ENCODE measurements at places on chromosomes 5 and 9.

DNA sequence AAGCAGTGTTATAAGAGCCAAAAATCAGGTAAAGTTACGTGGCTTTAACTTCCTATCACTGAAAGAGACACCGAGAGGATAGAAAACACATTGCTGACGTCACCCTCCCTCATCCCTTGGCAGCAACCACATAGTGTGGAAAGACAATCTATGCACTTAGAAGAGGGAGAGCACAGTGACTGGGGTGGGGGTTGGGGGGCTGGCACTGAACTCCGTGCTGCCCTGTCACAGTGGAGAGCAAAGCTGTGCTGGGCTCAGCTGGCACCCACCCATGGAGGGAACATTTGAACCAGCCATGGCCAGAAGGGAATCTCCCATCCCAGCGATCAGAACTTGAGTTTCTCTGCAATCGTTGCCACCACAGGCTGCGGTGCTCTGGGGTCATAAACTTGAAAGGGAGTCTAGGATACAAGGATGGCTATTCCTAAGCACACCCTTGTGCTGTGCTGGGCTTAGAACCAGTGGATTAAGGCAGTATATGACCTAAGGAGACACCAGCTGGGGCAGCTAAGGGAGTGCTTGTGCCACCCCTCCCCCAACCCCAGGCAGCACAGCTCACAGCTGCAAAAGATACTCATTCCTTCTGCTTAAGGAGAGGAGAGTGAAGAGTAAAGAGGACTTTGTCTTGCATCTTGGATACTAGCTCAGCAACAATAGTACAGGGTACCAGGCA is 73.4 kb downstream of the KIAA0825 start:
- DNase-seq, result no peak

DNA sequence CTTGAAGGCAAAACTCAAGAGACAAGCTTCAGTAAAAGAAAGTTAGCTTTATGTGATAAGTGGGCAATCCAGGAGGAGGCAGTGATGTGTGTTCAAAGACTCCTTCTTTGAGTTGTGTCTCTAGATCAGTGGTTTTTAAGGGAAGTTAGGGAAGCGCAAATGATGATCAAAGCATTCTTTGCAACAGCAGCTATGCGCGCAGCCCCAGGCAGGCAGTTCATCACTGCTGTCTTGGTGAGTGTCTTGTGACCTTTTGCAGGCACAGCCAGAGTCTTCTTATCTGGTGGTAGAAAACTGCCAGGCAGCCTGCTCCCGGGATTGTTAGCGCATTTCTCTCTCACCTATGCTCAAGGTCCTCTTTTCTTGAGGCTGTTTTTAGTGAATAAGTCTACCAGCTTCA is 40.3 kb upstream of the CLK4 start:
- no peak for DNase-seq

GRCh38 chr9:69584759-69585158 is 87.4 kb downstream of the APBA1 start:
- no peak for DNase-seq

GRCh38 chr9:132957805-132958204 is 13.4 kb upstream of the TSC1 start:
- no peak for DNase-seq

DNA sequence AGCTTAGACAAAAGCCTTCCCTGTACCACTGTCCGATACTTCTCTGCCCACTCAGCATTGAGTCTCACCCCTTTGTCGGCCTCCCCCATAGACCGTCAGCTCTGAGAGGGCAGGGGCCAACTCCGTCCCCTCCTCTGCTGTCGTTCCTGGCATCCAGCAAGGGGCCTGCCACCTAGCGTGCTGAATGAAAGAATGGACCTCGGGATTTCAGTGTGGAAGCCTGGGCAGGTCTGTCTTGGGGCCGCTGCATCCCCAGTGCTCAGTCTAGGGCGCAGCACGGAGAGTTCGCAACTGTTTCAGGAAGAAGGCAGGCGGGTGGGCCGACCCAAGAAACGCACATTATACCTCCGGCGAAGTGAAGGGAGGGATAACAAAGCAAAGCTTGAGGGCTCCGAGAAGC is 1.5 kb upstream of the TOR1B start:
- DNase-seq, result no peak

DNA sequence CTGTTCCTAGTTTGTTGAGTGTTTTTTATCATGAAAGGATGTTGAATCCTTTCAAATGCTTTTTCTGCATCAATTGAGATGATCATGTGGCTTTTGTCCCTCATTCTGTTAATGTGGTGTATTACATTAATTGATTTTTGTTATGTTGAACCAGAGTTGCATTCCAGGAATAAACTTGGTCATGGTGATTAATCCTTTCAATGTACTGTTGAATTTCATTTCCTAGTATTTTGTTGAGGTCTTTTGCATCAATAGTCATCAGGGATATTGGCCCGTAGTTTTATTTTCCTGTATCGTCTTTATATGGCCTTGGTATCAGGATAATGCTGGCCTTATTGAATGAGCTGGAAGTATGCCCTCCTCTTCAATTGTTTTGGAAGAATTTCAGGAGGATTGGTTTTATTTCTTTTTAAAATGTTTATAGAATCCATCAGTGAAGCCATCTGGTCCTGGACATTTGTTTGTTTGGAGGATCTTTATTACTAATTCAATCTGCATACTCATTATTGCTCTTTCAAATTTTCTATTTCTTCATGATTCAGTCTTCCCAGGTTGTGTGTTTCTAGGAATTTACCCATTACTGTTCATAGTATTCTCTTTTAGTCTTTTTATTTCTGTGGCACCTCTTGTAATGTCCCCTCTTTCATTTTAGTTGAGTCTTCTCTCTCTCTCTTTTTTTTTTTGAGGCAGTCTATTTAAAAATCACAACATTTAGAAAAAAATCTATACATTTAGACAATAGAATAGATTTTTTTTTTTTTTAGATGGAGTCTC is 32.1 kb downstream of the FGD3 start:
- DNase-seq, result no peak

DNA sequence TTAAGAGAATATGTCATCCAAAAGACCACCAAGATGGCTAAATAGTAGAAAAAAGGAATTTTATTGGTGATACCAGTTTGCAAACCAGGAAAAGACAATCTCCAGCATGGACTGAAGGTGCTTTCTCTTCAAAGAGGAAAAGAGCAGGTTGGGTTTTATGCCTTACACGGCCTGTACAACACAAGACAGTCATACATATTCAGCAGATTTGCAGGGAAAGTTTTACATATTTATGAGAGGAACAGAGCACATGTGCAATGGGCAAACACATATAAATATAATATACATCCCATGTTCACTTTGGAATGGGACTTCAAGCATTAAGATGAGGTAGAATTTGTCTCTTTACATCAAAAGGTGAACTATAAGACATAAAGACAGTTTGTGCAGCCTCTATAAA is 70.3 kb upstream of the PPP2CA start:
- no peak for DNase-seq

DNA sequence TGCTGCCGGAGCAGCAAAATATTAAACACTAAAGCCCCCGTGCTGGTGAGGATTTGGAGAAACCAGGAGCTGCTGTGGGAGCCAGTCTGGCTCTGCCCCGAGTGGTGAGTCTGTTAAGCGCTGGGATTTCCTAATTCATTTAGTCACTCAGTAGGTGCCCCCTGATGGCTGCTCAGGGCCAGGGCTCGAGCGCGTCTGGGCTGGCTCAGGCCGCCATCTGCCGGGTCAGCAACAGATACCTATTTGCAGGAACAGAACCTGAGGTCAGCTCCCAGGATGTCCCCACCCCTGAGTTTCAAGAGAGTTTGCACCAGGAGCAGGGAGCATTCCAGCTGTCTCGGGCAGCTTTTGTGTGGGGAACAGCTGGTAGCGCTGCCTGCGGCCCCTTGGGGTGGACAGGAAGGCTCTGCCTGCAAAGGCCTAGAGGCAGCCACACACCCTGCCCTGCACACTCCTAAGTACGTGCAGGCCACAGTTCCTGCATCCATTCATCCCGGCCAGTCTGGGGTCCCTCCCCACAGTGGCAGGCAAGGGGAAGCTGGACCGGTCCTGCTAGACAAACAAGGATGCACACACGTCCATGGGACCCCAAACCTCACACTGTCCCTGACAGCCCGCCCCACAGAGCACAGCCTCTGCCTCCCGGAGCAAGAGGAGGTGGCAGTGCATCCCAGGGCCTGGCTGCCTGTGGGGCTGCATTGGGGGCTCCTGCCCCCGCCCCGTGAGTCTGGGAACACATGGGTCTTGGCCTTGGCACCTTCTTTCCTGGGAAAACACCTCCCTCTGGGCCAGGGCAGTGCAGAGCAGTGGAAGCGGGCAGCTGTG is 83.7 kb downstream of the ADAMTS2 start:
- DNase-seq, result no peak

DNA sequence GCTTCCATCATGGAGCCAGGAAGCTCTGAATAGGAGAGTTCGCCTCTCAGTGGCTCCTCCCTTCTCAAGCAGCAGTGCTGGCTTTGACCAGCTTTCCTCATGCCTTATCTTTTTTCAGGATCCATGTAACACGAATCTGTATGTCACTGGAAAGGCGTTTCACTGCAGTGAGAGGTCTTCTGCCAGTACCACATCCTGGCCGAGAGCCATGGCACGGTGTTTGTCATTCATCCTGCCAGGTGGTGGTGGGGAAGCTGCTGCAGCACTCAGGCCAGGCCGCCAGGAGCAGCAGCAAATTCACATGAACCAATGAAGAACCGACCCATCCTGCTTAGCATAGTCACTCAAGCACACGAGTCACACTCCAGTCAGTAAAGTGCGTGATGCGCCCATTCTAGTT is 179.0 kb downstream of the FANCC start:
- DNase-seq, result no peak

GRCh38 chr5:167245868-167246267 is 1045.6 kb upstream of the WWC1 start:
- no peak for DNase-seq

DNA sequence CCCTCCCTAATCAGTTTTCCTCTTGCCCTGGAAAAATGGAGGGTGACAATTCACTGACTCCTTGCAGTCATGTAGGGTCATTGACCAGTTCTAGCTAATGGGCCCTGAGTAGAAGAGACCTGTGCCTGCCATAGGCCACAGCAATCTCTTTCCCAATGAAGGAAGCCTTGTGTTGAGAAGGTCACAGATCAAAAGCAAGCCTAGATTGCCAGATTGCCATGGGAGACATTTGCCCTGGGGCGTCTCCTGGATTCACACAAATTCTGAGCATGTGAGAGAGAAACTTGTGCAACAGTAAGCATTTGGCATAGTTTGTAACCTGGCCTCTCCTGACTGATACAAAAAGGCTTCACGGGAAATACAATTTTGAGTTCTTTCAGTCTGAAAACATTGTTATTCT is 148.0 kb downstream of the NUDT12 start:
- no peak for DNase-seq

- no peak for DNase-seq
Measured at GRCh38 chr9:105679257-105680022, 14.9 kb upstream of the TMEM38B start.

DNA sequence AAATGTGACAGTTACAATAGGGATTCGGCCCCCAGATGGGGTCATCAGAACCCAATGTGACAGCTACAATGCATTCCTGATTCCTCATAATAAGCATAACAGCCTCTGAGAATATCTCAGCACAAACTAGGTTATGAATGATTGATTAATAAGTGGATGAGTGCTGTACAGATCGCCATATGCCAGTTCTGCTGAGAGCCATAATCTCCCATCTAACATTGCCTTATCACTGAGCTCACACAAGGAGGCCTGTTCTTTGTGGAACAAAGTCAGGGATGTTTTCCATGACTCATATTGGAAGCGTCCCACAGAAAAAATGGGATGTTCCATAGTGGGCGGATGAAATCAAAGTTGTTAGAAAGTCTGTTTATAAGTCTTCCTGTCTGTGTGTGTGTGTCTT is 89.6 kb downstream of the KIF4B start:
- DNase-seq, result no peak

- DNase-seq, result no peak
Measured at GRCh38 chr9:123073991-123074422, 40.5 kb downstream of the GPR21 start.

DNA sequence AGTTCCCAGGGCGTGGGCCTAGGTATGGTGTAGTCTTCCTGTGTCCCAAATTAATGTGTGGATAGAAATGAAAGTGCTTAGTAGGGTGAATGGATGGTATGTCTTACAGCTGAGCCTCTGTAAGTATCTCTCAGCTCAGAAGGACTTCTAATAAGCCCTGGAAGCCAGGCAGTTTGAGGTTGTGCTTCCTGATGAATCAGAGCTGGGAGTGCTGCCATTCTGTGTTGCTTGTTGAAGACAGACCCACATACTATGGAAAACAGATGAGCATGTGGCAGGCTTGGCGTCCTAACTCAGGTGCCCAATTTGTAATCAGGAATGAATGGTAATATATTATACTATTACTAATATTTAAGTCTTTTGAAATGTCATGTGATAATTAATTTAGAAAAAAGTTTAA is 69.8 kb downstream of the CMYA5 start:
- DNase-seq, result no peak

DNA sequence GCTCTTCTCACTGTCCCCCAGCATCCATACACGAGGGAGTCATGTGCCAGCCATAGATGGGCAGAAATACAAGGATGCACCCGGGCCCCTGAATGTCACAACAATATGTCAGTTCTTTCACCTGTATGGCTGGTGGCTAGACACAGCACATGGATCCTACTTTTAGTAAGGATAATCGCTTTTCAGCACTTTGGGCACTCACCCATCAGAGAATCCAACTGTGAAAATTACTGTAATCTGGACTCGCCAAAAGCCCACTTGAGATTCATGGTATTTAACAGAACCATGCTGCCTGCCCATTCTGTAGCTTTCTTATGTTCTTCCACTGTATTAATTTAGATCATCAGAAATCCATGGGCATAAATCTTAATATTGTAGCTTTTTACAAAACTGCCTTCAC is 124.8 kb downstream of the FRMD3 start:
- no peak for DNase-seq

DNA sequence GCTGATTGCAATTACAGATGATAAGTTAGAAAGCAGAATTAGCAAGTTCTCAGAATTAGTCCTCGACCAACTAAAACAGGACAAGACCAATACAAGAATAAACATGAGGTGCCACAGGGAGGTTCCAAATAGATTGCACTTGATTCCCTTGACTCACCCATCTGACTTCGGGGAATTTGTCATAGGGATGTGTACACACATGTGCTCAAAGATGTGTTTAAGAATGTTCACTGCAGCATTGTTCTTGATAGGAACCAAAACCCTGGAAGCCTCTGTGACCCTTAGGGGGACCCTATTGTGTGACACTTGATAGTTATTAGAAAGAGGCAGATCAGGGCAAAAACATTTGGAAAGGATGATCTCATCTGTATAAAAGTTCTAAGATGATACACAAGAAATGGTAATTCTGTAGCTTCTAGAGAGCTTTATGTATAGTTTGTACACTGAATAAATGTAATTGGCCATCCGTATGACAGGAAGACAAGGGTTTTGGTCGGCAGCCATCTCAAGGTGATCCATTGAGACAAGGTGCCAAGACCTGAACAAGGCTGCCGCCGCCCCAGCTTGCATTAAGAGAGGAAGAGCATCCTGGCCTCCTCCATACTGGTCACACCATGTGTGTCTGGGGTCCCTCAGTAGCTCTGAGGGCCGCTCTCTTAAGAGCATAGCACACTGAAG is 48.2 kb upstream of the GARNL3 start:
- DNase-seq, result no peak

- DNase-seq, result no peak
Measured at GRCh38 chr5:56565283-56565615, 250.1 kb upstream of the MAP3K1 start.
